Esophagus squamous epithelium (tissue), 5 donors: ENCODE measurements at places on chromosomes 2 and 18.

DNA sequence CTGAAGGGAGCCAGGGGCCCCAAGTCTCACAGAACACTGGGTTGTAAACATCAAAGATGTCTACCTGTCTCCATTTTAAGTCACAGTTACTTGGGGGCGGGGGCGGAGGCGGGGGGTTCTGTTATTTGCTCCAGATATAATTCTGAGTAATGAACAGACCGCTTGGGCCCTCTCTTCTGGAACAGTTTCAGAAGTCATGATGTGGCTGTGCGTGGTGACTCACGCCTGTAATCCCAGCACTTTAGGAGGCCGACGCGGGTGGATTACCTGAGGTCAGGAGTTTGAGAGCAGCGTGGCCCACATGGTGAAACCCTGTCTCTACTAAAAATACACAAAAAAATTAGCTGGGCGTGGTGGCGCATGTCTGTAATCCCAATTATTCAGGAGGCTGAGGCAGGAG lies 157.9 kb upstream of the APCDD1 start:
- no peak for DNase-seq

- DNase-seq = no peak
These were observed 36.4 kb upstream of the HAAO start for GRCh38 chr2:42828487-42829425.

DNA sequence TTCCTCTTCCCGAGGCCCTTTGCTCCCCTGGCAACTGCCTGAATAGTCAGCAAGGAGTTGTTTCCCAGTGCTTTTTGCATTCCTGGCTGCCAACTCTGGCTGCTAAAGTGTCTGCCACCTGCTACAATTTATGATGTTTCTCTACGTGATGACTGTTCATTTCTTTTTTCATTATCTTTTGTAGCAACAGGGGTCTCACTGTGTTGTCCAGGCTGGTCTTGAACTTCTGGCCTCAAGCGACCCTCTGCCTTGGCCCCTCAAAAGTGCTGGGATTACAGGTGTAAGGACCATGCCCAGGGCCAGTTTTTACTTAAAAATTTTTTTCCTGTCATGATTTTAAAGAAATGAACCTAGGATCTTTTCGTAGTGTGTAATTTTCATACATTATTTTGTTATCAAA lies 11.3 kb downstream of the EHBP1 start:
- DNase-seq = no peak

DNA sequence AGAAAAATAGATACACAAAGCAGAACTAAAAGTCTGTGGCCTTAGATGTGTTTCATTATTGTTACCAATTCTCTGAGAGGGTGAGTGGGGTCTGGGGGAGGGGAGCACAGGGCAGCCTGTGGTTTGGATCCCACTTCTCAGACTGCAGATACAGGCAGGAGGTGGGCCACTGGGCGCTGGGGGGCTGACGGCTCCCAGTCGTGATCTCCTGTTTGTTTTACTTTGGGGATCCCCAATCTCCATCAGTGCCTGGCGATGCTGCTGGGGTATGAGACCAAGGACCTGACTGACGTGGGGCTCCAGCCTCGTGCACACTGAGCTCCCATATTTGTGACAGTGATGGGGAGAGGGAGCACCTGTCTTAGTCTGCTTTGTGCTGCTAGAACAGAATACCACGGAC lies 54.9 kb downstream of the EDAR start:
- DNase-seq = no peak

DNA sequence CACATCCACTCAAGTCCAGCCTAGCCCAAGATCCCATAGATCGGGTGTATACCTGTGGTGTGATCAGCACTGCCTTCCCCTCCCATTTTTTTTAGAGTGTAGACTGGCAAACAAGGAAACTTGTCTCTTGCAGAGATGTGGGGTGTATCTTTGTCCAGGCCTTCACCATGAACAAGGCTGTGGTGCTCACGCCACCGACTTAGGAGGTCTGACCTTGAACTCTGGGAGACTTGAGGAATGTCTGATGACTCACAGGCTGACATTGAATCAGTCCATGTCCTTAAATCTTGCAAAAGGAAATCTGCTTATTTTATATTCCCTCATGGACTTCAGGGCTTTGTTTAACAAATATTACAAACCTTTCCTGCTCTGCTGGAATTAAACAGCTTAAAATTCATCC lies 4.5 kb upstream of the CTIF start:
- DNase-seq = no peak

DNA sequence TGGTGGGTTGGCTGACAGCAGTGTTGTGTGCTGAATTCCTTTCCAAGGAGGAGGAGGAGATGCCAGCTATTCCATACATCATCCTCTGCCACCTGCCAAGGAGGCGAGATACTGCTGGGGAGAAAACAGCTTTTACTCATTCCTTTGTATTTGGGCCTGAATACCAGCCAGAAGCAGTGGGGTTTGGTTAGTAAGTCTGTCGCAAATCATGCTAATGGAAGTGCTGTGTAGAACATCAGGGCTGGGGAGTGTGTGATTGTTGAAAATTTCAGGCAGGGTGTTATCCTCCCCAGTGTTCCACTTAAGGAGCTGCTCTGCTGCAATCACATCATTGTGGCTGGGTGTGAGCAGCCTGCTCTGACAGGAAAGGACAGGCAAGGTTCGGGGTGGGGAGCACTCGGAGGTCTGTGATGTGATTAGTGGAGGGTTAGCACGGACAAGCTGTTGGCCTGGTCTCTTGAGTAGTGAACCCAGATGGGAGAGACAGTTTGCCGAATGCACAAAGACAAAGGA lies 128.2 kb upstream of the DLX2 start:
- no peak for DNase-seq

DNA sequence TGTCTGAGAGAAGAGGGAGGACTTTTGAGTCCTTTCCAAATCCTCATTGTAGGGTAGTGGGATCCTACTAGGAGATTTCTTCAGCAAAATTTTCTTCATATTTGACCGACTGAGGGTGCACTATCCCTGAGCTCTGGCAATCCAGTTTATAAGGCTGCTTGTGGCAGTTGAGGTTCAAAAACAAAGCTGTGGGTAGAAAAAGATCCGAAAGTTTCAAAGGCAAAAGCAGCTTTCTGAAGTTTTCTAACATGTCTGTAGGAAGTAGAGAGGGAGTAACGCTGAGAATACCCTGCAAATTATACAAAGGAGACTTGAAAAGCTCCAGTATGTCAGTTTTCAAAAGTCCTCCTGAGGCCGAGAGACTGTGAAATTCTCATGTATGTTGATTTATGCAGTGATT lies 1039.3 kb upstream of the PIK3C3 start:
- DNase-seq = no peak
